ENCODE measurements at places on chromosomes 6 and 20.

GRCh38 chr20:17825252-17825959 is 125.6 kb downstream of the BANF2 start:
- DNase-seq: no peak

GRCh38 chr6:46645265-46645664 is 7.4 kb downstream of the CYP39A1 start:
- no peak for DNase-seq

- DNase-seq: no peak
These were observed 202.5 kb downstream of the DHX35 start for GRCh38 chr20:39164642-39165041.

- DNase-seq: no peak
These were observed 17.2 kb downstream of the HEY2 start for GRCh38 chr6:125766641-125767040.

DNA sequence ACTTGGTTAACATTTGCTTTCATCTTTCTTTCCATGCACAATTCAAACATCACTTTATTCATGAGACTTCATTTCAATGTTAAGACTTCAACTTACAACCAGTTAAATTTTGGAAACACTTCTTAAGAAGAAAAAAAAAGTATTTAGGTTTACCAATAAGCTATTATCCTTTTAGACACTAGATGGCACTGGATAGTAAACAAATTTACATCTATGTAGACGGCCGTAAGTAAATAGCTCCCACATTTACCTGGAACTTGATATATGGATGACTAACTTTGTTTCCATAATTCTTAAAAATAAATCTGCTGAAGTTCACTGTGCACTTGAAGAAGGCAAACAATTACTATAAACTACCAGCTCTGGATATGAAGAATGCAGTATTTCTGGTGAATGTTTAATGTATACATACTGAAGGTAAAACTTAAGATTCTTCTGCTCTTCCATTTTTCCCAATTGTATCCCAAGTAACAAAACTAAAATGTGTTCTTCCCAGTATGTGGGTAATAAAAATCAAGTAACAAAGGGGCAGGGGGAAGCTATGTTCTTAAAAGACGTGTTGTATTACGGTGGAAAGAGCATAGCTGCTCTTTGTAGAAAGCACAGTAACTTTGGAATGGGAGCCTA is 130.6 kb upstream of the C6orf118 start:
- peak; percentile 20 for DNase-seq

DNA sequence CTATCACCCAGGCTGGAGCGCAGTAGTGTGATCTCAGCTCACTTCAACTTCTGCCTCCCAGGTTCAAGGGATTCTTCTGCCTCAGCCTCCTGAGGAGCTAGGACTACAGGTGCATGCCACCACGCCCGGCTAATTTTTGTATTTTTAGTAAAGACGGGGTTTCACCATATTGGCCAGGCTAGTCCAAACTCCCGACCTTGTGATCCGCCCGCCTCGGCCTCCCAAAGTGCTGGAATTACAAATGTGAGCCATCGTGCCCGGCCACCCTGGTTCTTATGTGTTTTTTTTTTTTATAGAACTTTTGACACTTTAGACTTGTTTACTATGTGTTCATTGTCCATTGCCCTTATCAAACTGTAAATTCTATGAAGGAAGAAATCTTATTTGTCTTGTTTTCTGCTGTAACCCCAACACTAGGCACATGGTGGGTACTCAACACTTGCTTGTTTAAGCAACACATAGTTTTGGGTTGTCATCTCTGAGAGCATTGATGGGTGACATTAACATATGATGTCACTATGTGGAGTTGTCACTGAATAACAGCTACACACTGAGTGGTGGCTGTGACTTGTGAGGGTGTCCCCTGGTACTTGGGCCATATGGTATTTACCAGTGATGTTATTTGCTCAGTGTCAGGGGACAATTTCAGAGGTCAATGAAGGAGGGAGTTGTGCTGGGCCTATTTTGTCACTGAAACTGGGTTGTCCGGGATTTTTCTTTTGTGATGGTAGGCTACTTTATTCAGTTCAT is 1.5 kb upstream of the PXMP4 start:
- no peak for DNase-seq

DNA sequence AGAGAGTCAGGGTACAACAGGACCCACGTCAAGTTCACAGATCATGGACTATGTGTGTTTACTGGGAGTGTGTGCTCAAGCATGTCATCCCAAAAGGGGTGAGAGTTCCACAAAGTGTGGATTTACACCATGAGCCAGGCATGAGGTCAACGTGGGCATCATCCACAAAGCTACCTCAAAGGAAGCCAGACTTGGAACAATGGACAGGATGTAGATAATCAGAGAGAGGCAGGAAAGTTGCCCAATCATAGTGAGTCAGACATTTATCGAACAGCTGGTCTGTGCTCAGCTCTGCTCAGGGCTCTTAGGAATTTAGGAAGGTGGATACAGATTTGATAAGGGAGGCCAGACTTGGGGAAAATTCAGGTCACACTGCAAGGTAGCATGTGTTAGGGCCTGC is 317.2 kb upstream of the CDYL start:
- no peak for DNase-seq

GRCh38 chr20:23157734-23158133 is 71.6 kb upstream of the CD93 start:
- no peak for DNase-seq

DNA sequence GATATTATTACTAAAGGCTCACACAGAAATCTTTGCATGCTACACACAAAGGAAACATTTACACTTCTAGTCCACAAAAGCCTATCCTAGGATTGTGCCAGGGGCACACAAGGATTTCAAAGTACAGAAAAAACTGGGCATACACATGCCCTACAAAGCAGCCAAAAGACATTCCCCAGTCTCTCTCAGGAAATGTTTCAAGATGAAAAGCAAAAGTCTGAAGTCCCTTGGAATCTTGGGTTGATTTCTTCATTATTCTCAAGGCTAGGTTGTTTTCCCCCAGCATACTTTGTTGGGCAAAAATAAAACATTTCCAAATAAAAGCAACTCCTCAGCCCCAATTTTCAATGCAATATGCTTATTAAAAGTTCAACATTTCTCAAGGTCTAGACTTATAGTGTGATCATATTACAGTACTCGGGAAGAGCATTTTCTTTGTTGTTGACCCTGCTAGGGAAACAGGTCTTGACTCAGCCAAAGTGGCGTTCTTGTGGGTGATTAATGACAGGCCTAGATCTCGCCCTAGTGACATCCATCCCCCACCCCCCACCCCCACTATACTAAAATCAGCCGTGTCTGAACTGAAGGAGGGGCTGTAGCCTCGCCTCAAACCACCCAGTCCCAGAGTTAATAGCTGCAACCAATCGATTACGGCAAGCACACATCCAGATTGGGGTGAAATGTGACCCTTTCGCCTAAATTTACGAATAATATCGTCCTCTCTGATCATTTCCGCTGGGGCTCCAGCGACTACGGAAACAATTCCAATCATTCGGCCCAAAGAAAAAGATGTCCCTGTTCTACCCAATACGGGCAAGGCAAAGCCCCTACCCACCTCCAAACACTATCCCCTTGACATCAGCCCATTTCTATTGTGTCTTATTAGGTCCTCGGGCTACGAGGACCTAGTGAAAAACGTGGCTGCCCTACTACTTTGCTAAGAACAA is 1.4 kb downstream of the AKIRIN2 start:
- DNase-seq: peak; percentile 45

DNA sequence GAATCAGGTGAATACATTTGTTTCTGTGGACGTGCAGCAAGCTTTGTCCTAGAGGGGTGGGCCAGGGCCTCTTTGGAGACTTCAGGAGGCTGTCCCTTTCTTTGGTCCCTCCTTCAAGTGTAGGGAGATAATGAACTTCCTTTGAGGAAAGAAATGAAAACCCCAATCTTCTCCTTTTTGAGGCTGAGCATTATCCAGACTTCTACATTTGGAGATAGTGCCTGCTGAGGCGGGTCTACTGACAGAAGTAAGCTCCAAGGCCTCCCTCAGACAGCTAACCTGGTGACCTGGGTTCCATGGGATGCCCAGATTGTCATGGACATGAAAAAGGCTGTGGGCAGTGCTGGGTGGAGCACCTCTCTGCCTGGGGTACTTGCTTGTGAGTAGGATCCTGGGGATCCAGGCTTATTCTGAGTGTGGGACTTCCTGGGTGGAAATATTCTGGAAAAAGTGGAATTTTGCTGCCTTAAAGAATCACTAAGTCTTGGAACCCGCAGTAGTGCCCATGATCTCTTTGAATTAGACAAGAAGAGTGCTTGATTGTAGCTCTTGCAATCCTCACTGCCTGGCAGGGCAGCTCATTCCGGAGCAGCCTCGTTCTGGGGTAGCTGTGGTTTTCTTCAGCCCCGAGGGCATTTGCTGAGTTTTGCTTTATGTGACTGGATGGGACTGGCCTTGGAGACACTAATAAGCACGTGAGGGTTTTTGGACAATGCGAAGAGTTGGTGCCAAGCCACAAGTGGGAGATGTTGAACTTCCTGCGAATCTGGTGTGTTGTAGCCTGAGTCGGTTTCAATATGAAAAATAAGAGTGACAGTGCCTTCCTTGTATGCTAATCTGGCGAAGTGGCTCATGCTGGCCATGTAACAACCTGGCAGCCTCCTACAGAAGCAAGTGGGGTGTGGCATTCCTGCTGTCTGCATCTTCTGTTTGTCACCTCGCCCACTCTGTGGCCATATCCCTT is 28.1 kb downstream of the SNRNP48 start:
- DNase-seq: no peak

- DNase-seq: no peak
These were observed 93.4 kb downstream of the UST start for GRCh38 chr6:148840256-148840655.

DNA sequence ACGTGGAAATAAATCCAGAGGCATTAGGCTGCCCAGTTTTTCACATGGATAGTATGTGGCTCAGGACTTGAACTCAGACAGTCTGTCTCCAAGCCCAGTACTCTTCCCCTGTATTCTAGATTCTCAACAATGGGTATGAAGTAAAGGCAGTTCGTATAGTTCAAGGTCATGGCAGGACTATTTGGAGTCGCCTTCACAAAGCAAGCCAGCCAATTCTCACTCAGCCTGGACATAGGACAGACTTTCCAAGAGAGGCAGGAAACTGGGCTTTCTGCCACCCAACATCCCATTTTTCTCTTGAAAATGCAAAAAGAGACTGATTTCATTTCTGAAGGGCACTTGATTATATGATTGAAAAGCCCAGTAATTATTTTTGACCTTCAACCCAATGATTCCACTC is 111.0 kb downstream of the EDN1 start:
- DNase-seq: no peak

DNA sequence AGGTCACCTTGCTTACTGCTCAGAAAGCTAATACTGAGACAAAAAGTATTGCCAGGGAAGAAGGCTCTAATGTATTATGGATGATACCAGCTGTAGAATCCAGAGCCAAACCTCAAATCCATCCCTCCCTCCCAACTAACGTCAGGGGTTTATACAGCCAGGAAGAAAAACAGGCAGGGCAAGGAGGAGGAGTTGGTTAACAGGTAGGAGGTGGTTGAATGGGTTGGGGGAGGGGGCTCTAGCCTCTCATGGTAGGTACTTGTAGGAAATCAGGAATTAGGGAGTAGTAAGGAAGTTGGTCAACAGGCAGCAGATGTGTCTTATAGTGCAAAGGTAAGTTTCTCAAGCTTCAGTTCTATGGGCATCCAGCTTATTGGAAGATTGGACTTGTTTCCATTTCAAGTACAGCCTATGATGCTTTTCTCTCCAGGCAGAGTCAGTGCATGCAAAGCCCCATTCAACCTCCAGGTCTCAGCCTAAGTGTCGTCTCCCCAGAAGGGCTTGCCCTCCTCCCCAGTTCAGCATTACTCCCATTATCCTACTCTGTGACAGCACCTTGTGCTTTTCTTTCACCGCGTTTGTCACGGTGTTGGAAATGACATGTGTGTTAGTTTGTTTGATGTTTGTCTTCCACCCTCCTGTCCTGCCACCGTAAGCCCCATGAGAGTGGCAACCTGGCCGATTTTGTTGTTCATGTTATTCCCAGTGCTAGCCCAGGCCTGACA is 38.1 kb downstream of the PNLDC1 start:
- no peak for DNase-seq

GRCh38 chr6:33118525-33119123 is 42.8 kb downstream of the HLA-DPB1 start:
- DNase-seq: peak; percentile 77

DNA sequence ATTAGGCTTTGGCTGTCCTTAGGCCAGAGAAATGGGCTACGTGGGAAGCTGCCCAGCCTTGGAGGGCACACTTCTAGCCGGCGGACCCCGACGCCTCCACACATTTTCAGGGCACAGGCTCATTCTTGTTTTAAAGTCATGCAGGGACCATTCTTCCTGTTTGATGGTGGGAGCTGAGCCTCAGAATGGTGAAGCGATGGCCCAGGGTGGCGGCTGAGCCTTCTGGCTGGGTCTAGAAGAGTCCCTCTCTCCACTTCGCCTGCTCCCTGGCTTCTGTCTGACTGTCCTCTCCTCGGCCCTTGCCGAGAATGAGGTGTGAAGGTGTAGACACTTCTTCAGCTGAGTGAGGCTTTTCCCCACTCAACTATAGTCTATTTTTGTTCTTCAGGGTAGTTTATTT is 114.4 kb downstream of the SULF2 start:
- no peak for DNase-seq

GRCh38 chr6:30071858-30072257 is 3.7 kb downstream of the RNF39 start:
- DNase-seq: no peak

DNA sequence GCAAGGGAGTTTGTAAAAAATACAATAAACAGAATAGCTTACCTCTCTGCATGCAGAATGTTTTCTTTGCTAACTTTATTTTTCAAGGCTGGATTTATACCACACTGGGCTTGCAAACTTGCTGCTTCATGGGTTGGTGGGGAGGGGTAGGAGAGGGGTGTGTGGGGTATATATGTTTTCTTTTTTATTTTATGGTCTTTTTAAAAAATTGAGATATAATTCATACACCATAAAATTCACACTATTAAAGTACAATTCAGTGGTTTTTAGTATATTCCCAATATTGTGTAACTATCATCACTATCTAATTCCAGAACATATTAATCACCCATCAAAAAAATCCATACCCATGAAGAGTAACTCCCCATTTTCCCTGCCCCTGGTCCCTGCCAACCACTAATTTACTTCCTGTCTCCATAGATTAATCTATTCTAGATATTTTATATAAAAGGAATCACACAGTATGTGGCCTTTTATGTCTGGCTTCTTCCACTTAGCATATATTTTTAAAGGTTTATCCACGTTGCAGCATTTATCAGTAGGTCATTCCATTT is 14.3 kb upstream of the TRPC4AP start:
- DNase-seq: no peak

- DNase-seq: no peak
These were observed 96.3 kb upstream of the AFDN start for GRCh38 chr6:167730441-167730840.

GRCh38 chr20:54172856-54173652 is 732 bp downstream of the CYP24A1 start:
- peak; percentile 1 for DNase-seq

DNA sequence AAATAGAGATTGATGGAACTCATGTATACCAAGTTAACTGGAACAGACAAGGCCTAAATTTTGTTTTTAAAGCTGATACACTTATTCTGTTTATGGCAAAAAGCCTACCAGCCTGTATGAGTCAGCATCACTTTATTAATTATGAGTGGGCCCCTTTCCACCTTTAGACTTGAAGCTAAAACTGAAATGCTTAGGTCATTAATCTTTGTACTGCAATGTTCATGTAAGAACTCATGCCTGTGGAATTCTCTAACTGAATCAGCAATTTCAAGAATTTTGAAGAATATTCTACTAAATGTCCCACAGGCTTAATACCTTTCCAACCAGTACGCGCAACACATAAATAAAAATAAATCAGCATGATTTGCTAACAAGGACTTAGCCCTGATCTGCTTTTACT is 140.2 kb upstream of the PHACTR1 start:
- DNase-seq: no peak

GRCh38 chr6:7727946-7728854 is 2.3 kb downstream of the BMP6 start:
- peak; percentile 63 for DNase-seq

- no peak for DNase-seq
These were observed 174.5 kb downstream of the SOX4 start for GRCh38 chr6:21767891-21768648.
